ENCODE measurements at places on chromosomes 1 and 21.
A peak's percentile ranks its signal among the peaks of the same experiment; 100 is the strongest.

DNA sequence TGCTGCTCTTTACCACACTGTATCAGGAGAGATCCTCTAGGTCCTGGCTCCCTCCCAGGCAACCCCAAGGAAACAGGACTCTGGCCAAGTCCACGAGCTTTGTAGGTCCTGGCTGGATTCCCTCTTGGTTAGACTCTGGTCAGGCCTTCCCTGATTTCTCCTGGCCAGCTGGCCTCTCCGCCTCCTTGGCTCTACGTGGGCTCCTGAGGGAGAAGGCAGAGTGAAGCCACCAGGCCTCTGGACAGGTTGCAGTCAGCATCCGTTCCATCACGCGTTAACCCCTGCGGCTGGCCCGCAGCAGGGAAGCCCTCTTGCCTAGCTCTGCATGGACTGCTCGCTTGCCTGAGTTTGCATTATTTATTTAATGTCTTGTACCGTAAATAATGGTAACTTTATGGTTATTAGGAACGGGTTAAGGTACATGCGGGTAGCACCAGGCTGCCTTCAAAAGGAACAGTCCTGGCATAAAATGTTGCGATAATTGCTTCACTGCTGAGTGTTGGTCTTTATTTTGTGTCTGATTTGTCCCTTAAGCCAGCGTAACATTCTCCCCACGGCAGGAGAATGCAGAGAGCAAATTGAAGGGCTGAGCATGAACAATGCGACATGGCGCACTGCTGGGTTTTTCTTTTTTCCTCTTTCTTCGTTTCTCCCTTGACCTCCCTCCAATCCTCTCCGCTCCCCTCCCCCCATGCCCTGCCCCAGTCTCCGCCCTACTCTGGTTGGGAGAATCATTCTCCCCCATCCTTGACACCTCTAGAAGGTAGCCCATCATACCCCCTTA is 100.3 kb downstream of the RNF220 start:
- DNase-seq, result no peak

DNA sequence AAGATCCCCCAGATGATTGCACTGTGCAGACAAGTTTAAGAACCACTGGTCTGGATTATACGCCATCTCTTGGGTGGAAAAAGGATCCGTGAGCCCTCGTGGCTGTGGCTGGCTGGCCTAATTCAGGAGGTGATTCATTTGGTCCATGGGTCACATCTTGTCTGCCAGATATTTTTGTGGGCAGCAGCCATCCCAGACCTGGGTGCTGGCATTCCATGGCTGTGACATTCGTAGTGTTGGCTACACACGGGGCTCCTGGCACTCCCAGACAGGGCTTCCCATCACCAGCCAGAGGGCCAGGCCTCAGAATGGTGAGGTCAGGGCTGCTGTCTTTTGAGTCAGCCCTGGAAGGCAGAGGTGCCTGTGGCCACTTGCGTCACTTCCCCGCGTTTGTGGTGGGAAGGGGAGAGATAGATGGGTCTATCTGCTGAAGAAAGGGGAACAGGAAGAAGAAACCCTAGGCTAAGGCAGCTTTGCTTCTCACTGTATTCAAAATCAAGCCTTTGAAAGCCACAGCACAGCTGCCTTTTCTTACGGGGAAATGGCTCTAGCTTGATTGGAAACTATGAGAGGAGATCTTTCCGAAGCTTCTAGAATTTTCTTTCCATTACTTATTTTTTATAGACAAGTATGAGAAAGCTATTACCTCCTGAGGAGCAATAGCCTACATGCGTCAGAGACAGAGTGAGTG is 32.4 kb downstream of the EIF2D start:
- DNase-seq, result peak; percentile 39

DNA sequence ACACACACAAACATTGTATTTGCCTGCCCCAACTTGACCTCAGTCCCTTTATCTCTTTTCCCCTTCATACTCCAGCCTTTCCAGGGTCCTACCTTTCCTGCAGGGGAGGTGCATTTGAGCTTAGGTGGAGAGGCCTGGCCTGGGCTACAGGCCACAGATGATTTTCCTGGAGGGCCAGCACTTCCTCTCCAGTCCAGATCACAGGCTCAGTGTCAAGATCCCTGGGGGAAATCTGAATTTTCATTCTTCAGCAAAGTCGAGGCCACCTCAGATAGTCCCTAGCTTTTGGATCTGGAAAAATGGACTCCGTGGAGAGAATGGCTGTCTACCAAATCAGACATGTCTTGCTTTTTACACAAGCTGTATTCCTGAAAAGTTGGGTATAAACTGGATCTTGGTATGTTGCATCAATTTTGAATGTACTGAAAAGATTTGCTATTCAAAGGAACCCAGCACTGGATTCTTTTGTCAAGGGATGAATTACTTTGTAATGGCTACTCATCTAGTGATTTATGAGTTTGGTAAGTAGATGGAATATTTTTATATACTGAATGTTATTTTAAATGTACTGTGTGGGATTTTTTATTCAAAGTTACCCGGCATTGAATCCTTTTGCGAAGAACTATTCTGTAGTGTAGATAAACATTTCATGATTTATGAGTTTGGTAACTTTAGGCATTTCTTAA is 78.7 kb downstream of the DDR2 start:
- DNase-seq, result no peak

DNA sequence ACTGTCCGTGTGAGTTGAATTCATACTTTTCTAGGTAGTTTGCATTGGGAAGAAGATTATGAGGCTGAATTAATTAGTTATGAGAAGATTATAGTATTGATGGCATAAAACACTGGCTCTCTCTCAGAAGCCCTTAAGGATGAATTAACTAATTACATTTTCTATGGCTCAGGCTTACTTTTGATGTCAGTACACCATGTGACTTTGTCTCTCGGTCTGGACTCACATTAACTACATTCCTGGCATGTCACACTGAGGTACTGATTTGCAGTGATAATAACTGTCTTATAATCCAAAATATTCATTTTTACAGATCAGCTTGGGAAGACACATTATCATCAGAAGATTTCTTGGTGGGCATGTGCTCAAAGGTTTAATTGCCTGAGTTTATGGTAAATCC is 362.2 kb downstream of the ZP4 start:
- DNase-seq, result no peak

DNA sequence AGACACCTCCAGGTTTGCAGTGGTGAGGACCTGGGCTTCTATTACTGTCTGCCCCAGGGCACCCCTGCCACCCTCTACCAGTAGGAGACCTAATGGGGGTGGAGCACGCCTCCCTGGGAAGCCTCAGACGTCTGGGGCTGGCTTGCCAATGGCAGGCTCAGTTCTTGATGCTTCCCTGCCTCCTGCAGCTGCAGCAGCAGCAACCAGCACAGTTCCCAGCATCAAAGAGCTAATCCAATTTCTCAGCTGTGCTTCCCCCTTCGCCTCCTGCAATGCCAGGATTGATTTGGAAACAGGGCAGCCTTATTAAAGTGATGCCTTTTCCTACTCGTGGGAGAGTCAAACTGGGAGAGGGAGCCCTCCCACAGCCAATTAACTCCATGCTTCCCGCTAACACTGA is 8.2 kb downstream of the SYT2 start:
- no peak for DNase-seq

DNA sequence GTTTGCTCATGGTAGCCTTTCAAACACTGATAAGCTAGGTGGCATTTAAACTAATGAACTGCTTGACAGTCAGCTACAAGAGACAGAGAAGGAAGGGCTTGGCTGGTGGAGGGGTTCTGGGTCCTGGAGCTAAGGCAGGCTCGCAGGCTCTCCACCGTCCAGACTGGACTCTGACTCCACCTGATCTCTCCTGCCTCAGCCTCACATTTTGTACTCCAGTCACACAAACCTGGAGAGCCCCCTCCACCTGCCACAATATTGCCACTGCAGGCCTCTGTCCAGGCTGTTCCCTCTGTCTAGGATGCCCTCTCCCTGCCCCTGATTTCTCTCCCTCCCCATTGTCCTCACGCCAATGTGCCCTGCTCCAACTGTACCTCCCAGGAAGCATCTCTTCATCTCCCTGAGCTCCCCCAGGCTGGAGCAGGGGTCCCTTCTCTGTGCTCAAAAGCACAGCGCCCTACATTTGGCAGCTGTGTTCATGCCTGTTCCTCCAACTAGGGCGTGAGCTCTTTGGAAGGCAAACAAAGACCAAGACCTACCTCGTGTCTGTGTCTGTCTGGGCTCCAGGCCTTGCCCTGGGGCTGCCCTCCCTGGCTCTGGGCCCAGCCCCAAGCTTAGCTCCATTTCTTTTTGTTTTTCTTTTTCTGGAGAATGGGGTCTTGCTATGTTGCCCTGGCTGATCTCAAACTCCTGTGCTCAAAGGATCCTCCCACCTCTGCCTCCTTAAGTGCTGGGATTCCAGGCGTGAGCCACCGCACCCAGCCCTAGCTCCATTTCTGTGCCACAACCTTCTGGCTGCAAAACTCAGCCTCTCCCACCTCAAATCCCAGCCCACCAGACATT is 2.9 kb downstream of the TIE1 start:
- DNase-seq, result no peak

- DNase-seq, result no peak
Measured at GRCh38 chr1:164926107-164926506, 367.1 kb downstream of the PBX1 start.

DNA sequence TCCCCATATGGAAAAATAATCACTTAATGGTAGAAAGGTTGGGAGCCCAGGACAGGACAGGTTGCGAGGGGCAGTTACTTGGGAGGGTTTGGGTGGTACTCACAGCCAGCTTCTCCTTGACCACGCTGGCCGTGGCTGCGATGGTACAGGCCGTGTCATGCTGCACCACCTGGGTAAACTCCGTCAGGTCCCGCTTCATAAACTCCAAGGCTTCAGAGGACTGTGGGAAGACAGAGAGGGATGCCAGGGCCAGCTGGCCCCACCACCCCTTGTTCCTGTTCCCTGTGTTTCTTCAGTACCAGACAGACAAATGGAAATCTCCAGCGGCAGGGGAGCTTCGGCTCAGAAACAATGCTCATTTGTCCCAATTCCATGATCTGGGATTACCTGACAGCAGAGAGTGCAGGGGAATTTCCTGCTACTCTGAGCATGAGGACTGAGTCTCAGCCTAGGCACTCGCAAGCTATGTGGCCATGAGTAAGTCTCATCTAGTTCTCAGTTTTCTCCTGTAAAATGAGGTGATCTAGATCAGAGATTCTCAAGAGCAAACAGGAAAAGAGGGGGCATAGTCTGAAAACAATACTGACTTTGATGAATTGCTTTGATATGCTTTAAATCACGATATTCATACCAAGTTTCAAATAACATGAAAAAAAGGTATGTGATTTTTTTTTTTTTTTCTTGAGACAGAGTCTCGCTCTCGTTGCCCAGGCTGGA is 7.4 kb downstream of the BSDC1 start:
- DNase-seq, result no peak

- no peak for DNase-seq
Measured at GRCh38 chr1:62271948-62272728, 47.1 kb downstream of the KANK4 start.

DNA sequence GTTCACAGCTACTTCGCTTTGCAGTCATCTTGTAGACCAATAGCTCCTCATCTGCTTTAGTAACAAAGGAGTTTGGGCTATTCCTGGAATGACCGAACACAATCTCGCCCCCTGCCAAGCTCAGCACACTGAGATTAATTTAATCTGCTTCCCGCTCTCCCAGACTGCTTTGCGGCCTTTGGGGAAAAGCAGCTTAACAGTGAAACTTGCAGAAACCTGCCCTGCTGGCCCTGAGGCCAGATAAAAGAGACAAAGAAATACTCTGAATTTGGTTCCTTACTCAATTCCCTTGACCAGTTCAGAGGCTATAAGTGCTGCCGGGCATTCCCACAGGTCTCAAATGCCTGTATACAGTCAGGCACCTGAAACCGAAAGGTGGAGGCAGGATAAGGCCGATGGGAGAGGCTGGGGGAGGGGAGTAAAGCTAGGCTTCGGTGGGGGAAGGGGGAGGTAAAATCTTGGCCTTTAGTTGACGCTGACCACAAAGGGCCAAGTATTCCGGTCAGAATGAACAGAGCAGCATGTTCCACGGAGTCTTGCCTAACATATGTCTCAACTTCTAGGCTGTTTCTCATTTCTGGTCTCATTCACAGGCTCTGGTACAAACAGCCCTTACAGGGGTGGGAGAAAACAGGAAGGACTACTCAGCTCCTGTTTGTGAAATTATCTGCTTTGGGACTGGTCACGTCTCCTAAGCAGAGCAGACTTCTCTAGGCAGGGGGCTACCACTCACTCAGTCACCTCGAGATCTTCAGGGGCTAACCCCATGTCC is 17.7 kb upstream of the A3GALT2 start:
- DNase-seq, result peak; percentile 96

Data from renal cortical epithelial cell (primary cell).